ENCODE measurements at places on chromosomes 2 and 18.

DNA sequence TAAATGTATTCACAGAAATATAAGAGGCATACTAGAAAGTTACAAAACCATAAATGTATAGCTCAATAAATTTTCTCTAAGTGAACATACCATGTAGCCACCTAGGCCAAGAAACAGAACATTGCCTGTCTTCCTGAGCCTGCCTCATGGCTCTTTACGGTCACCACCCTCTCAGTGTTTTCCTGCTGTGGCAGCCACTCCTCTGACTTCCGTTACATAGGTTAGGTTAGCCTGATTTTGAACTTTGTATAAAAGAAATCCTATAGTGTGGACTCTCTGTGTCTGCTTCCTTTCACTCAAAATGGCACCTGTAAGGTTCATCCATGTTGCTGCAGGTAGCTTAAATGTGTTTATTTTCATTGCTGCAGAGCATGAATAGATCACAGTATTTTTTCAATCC lies 11.6 kb upstream of the ST3GAL5 start:
- DNase-seq: no peak

GRCh38 chr2:160334028-160334741 lies 134.1 kb upstream of the ITGB6 start:
- DNase-seq: no peak

GRCh38 chr2:157922336-157922735 lies 46.2 kb upstream of the ACVR1 start:
- DNase-seq: no peak

DNA sequence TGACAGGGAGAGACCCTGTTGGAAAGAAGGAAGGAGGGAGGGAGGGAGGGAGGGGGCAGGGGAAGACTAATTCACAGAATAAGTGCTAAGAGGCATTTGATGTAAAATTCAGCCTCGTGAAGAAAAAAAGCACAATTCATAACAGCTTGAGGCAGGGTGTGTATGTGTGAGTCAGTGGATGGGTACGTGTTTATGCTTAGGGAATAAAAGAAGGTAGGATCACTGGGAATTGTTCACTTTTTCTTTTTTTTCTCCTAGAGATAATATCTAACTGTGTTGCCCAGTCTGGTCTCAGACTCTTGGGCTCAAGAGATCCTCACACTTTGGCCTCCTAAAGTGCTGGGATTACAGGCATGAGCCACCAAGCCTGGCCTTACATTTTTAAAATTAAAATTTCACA lies 39.2 kb downstream of the WDR33 start:
- no peak for DNase-seq

- no peak for DNase-seq
Measured at GRCh38 chr2:156697906-156698305, 261.7 kb downstream of the GPD2 start.
